Activated CD4-positive, alpha-beta memory T cell treated with anti-CD3 and anti-CD28 coated beads, Interleukin-2, amount 10 ng/mL, durations not matched to agents 7 days and 5 days (primary cell): ENCODE measurements at places on chromosomes 13 and 19. TPM values are rescaled to one million over a fixed set of nuclear protein-coding genes. Genes with fewer than 3 reads are reported as not detected.

Gene CYP2F1
- total RNA-seq = not detected

Gene PALM3
- not detected for total RNA-seq

Gene OR7C1
- total RNA-seq = not detected

Gene PSG4
- total RNA-seq = not detected

Gene SYNE4
- total RNA-seq = 1.6 TPM

Gene KLC3
- total RNA-seq = not detected

GRCh38 chr13:27972478-27972820 lies 3.3 kb upstream of the CDX2 start:
- DNase-seq = no peak

DNA sequence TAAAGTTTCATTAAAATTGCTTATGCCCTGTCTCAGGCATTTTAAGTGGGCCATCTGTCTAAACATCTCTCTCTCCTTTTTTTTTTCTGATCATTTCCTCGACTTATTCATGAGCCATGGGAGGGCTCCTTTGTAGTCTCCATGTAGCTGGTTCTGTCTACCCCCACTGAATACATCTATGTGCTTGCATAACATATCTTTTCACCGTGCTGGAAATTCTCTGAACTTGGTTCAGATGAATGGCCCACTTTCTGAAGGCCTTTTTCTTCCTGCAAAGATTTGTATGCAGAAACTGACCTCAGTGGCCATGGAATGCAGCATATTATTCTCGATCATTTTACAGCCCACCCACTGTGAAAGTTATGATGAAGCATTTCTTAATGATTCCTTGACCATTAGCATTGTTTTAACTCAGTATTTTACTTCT lies 225.3 kb downstream of the GGACT start:
- DNase-seq = no peak

DNA sequence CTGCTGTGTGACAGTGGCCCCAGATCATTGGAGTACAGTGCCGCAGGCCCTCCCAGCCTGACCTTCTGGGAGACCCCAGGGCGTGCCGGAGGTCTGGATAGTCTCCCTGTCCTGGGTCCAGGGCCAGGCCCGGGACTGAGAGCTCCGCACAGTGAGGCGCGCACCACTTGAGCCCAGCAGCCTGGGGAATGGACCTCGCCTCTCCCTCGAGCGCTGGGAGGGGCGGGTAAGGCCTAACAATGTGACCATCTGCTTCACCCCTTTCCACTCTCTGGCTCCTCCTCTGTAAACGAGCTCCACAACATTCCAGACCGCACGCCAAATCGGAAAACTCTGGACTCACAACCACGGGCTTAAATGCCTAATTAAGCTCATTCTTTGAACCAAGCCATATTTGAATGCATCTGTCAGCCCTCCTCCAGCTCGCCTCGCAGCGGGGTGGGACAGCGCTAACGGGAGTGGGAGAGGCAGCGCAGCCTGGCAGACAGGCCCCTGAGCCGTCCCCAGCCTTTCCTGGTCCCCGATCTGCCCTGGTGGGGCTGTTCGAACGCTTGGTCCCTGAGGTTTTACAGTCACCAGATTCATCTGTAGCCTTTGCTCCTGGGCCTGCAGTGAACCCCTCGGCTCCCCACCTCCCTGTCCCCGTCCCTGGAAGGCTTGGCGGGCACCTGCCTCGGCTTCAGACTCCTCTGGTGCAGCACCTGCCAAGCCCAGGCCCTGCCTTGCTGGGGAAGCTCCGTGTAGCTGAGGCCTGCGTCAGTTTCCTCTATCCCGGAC lies 120.7 kb upstream of the VSTM2B start:
- no peak for DNase-seq

DNA sequence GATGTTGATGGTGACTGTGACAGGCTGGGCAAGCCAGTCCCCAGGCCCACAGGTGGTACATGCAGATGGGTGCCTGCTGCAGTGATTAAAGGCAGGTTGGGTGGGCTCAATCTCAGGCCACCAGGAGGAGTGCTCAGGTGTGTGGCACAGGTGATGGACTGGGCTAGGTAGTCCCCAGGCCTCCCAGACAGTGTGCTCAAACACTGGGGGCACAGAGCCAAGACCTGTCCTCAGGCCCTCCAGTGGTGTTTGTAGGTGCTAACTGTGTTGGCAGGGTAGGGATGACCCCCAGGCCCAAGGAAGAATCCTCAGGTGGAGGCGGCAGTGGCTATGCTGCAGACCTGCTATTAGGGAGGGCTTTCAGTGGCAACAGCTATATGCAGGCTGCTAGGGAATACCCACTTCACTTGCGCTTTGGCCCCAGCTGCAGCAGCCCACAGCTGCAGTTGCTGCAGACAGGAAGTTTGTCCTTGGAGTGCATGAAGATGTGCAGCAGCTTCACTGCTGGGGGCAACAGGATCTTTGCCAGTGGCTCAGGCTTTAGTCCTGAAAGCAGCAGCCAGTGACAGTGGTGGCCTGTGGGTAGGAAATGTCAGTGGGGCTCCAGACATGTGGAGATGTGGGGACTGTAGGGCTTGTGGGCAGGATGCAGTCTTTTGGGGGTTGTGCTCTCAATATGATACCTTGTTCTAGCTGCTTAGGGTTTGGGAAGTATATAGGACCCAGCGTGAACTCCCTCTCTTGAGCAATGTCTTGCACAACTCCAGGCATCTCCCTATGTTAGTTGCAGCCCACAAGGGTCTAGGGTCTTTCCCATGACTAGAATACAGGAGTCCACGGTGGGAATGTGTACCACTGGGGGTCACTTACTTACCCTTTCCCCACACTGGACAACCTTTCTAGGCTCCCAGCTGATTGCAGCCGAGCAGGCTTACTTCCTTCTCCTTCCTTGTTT lies 54.1 kb upstream of the MLNR start:
- DNase-seq = no peak

- DNase-seq = no peak
Observed at GRCh38 chr13:31377946-31378345, 178.2 kb downstream of the B3GLCT start.

DNA sequence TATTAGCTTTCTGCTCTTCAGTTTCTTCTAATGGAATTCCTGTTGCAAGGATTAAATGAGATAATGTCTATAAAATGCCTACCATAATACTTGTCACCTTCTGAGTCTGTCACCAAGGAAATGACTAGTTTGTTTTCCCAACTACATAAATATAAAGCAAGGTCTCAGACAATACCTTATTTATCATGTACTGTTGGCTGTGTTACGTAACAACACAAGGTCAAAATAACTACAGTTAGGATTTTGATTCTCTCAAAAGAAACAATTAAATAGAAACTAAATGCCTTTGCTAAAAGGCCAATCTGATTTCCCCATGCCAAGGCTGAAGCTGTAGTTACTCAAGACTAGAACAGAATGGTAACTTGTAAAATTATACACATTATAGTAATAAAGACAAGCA lies 134.5 kb downstream of the PCDH9 start:
- DNase-seq = no peak

GRCh38 chr19:1843116-1843515 lies 5.2 kb downstream of the REXO1 start:
- DNase-seq = no peak

DNA sequence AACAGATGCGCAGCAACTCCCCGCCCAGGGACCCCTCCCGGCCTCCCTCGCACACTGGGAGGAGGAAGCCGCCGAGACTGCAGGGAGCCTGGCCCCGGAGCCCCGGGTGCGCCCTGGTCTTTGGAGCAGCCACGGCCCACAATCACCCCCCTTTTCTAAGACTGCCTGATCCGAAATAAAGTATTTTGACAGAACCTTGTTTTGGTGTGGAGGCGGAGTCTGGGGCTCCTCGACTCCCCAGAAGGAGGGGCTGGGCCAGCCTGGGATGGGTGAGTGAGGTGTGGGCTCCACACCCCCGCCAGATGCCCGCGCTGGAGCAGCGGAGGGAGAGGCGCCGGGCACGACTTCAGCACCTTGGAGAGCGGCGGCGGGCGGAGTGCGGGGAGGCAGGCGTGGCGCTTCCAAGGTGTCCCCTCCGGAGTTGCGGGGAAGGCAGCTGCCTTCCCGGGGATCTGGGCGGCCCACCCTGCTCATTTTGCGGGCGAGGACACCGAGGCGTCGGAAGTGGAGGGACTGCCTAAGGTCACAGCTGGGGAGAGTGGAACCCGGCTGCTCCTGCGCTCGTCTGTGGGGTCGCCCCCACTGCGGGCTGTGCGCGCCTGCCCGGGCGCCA lies 9.4 kb downstream of the SIRT6 start:
- peak; percentile 71 for DNase-seq
